ENCODE measurements at places on chromosomes 7 and 10.

DNA sequence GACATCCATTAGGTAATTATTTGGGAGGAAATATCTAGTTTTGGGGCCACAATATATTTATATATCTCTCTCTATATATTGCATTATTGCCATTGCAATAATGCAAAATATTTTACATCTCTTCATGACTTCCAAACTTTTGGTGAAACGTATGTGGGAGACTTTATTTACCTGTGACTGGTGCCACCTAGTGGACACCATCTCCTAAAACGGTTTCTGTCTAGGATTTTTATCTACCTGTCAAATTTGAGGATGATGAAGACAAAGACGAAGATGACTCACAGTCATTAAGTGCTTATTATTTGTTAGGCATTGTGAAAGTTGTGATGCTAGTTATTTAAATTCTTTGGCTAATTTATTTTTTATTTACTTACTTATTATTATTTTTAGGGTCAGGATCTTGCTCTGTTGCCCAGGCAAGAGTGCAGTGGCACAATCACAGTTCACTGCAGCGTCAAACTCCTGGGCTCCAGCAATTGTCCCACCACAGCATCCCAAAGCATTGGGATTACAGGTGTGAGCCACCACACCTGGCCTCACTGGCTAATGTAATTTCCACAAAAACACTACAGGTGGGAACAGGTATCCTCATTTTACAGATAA lies 18.7 kb upstream of the CBLL1 start:
- peak; percentile 22 for DNase-seq

DNA sequence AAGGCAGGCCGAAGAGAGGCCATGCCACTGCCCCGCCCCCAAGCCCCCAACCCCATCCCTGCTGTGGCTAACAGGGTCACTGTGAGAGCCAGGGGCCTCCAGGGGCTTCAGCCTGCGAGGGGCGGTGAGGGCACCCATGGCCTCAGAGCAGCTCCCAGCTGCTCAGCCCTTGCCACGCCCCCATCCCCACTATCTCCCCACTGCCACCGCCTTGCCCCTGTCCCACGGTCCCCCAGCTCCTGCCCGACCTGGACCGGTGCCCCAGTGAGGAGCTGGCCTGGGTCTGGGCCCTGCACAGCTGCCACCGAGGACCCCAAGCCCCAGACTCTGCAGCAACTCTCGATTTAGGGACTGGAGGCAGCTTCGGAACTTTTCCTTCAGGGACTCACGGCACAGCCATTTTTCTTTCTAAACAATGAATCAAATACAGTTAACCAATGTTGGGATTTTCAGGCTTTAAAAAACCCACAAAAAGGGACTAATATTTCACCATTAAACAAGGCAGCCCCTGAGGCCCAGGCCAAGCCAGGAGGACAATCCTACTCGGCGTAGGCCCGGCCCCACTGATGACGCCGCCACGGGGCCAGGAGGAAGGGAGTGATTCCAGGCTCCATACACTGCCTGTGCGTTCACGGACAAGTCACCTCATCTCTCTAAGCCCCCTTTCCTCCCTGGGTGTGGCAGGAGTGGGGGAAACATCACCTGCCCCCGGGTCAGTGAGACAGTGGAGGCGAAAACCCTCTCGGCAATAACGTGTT lies 237.1 kb downstream of the ELFN1 start:
- no peak for DNase-seq

GRCh38 chr10:55146032-55146431 lies 345.0 kb upstream of the PCDH15 start:
- no peak for DNase-seq

- no peak for DNase-seq
Measured at GRCh38 chr7:159094919-159095915, 49.5 kb downstream of the VIPR2 start.

DNA sequence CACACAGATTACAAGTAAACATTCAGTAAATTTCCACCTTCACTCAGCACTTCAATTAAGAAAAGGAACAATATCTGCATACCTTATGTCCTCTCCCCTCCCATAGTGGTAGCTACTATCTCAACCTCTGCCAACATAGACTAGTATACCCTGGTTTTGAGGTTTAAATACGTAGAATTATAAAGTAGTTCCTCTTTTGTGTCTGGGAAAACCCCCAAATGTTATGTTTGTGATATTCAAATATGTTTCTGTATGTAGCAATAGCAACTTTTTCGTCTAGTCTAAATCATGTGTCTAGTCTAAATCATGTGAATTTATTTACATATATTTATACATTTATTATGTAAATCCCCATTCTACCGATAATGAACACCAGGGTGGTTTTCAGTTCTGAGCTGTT lies 13.2 kb upstream of the CAMK2B start:
- no peak for DNase-seq

DNA sequence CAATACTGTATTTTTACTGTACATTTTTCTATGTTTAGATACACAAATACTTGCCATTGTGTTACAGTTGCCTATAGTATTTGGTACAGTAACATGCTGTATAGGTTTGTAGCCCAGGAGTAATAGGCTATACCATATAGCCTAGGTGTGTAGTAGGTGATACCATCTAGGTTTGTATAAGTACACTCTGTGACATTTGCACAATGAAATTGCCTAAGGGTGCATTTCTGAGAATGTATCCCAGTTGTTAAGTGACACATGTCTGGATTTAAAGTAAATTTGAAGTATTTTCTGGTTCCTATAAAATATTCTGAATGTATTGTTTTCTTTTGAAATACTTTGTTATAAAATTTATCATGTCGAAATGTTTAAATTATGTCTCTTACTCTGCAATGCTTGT lies 7.2 kb downstream of the CDK14 start:
- no peak for DNase-seq

DNA sequence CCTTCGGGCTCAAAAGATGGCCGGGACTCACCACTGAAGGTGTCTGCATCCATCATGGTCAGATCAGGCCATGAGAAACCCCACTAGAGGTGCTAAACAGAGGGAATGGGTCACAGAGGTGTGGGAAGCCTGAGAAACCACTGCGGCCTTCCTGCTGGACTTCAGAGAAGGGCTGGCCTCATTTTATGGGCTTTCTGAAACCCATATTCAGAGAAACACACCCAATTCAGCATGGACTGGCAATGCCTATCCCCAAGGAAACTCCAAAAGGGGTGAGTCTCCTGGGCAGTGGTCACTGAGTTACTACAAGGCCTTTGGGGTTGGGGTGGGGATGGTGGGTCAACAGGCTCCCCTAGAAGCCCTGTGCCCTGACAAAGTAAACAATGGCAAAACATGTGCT lies 58.0 kb downstream of the DLG5 start:
- DNase-seq, result no peak

- no peak for DNase-seq
Measured at GRCh38 chr10:75851580-75852345, 420.3 kb downstream of the LRMDA start.

DNA sequence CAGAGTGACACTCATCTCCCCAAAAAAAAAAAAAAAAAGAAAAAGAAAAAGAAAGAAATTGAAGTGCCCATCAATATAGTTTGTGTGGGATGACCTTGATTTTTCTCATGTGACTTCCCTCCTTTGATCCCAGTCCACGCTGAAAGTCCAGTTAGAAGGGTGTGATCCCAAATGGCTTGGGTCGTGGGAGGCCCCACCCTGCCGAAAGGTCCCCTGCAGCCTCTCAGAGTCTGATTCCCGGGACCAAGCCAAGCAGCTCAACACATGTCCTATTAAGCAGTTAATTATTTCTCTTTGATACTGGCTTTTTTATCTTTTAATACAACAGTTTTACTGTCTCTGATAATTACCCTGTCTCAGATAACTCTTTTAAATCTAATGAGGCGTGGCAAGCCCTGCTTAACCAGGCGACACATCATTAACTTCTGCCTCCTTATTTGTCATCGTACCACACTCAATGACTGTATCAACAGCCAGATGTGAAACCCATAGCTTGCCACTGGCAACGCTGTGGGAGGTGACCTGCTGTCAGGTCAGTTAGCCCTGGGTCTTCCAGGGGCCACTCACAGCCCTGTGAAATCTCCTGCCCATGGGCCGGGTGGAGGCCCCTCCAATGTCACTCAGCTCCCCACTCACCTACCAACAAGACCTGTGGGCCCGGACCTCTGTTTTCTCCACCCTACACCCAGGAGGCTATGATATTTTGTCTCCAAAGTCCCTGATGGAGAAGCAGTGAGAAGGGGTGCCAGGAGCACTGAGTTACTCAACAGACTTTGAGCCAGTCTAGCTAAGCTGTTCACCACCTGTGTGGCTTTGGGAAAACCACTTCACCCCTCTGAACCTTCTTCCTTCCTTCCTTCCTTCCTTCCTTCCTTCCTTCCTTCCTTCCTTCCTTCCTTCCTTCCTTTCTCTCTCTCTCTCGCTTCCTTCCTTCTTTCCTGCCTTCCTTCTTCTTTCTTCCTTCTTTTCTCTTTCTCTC lies 110.0 kb upstream of the SFMBT2 start:
- DNase-seq, result no peak

DNA sequence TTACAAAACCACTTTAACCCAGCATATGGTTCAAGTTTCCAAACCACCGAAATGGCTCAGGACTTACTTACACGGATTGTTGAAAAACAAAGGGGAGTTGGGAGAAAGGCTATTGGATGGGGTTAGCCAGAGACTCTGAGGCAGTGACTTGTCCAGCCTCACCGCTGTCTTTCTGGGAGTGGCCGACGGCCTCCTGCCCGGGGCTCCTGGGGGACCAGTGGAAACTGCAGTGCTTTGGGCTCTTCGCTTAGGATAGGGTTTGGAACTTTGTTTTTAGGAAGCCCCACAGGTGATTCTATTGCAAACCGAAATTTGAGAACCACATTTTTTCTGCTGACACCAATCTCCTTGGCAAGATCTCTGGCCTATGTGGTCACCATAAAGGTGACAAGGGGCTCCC lies 38.1 kb upstream of the R3HCC1L start:
- no peak for DNase-seq

DNA sequence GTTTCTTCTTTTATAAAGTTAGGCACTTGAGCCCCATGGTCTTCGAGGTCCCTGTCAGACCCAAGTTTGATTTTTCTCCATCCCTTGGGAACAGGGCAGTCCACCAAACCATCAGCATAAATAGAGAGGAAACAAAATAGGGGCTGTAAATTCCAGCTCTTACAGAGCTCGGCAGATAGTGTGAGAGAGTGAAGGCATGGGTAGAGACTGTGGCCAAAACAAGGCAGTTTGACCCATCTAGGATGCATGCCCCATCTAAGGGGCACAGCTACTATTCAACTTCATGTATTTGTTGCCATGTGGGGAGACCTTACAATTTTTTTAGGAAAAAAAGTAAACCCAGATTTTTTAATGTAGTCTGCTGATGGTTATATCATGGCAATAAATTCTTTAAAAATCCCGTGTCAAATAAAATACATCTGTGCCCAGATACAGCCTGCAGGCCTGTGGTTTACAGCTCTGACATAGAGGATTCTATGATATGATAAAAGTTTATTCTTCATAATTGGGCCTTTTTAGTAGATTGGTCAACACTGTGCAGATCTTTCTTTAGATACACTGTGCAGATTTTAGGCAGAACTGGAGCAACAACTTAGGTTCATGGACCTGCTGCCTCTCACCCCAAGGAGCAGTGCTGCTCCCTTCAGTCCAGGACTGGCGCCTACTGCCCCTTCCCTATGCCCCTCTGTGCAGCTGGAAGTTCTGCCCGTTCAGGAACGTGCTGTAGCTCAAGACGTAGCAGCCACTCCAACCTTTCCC lies 5.3 kb downstream of the PPP1R3C start:
- no peak for DNase-seq

DNA sequence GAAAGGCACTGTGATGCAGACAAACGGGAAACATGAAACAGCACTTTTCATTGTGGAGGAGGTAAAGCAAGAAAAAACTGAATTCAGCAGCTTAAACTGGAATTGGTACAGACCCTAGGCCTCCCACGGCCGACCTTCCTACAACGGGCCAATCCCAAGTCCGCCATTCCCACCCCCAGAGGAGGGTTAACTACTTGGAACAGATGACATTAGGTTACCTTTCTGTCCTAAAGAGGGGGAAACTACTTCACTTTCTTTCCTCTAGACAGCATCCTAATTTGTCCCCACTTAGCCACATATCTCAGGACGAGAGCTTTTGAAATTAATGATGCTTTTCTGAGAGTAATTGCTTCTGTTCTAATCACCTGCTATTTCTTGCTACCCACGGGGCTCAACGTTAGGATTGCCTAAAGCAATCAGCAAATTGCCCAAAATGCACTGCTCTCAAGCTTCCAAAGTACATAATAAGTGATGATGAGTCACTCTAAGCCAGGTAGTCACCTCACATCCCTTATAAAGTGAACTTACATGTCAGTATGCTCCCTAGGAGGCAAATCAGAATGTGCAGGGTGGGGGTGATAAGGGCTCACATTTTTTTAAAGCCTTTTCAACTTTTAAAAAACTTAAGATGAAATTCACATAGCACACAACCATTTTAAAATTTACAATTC lies 36.7 kb downstream of the LSM5 start:
- DNase-seq, result no peak

DNA sequence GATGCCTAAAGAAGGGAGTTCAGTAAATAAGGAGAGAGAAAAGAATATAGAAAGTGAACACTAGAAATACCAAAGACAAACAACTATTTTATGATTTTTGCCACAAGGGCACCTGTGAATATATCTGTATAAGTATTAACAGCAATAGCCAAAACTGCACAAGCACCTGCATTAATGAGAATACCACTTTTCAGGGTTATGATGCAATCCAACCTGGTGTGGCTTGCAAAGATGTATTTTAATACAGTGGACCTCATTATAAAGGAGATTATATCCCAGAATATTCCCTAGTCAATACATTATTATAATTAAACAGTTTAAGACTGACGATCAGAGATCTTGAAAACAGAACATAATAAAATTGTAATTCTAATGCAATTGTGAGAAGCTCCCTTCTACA lies 4.0 kb downstream of the BRAF start:
- no peak for DNase-seq

DNA sequence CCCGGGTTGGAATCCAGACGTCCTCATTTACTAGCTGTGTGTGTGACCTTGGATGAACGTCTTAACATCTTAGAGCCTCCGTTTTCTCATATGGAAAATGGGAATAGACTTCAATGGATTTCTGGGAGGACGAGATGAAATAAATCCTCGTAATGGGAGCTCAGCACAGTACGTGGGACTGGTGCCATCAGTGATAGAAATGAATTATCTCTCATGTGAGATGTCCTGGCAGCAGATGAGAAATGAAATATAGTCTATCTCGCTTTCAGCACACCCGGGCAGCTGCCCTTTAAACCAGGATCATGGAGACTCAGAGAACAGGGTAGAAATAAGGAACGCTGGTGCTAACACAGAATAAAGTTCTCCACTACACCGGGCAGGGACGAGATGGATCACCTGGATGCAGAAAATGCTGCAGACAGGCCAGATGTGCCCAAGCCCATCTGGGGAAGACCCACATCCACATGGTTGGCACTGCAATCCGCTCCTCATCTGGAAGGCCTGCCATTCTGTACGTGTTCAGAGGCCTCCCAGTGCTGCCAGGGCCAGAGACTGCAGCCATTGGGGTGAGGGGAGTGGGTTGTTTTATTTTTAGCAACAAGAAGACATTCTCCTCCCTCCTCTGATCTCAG lies 11.1 kb upstream of the EMX2 start:
- no peak for DNase-seq

Data from stimulated activated CD4-positive, alpha-beta T cell treated with anti-CD3 and anti-CD28 coated beads, TNF-alpha, amount 100 ng/mL, for 48 hours (primary cell).